ENCODE measurements at places on chromosomes 13 and 19.

GRCh38 chr19:13997631-13997962 lies 8.5 kb downstream of the RFX1 start:
- DNase-seq: no peak

DNA sequence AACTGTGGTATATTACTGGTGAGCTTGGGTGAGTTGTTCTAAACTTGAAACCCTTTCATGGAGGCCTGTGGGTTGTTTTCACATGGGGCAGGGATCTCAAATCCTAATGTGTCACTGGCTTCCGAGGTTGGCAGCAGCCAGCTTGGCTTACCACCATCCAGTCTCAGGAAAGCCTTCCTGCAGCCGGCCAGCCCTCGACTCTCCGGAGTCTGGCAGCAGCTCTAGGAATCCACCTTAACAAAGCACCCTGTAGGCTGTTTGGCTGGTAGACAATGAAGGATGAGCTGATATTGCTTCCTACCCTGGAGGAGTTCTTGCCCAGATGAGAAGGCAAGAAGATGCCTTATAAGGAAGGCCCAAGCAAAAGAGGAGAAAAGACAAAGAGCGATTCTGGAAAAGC lies 188.3 kb downstream of the KLF12 start:
- DNase-seq: no peak

GRCh38 chr19:49851456-49852259 lies 699 bp downstream of the PTOV1 start:
- DNase-seq: no peak

GRCh38 chr13:37701972-37702371 lies 103.4 kb upstream of the POSTN start:
- no peak for DNase-seq

DNA sequence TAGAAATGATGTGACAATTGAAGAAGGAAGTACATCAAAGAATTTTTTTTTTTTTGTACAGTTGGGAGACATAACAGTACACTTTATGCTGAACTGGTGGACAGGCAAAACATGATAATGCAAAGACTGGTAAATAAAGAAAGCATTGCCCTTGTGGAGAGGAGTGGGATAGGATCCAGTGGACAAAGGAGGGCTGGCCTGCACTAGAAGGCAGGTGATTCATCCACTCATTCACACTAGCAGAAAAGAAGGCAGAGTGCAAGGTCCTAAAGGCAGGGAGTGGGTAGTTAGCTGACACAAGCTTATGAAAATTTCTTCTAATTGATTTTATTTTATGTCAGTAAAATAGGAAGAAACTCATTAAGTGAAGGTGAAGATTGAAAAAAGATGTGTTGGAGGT lies 17.6 kb upstream of the NALCN start:
- DNase-seq: no peak

- DNase-seq: no peak
Measured at GRCh38 chr19:55626350-55626749, 2.0 kb upstream of the ZNF784 start.

- no peak for DNase-seq
Measured at GRCh38 chr13:32659736-32660135, 73.5 kb downstream of the PDS5B start.

DNA sequence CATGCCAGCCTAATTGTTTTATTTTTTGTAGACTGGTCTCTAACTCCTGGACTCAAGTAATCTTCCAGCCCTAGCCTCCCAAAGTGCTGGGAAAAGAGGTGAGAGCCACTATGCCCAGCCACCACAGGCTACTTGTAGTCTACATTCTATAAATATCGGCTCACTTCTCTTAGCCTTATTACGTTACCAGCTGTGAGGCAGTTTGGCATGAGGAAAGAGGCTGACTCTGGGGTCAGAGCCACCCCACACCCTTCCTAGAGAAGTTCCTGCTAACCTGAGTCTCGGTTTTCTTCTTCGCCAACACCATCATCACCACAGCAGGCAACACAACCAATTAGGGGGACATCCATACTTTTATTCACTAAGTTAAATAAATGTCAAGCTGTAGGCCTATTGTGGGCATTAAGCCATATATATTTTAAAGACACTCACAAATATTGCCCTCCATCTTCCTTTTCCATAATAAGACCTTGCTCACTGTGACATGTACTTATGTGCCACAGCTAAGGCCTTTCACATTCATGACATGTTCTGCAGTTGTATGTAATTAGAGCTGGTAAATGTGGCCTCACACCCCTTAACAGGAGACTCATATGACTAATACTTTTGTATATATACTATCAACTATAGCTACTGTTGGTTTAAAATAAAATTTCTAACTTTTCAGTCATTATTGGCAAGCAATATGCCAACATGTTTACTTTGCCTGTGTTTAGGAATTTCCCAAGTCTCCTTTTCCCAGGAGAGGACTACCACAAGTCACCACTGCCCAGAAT lies 5.7 kb downstream of the SLC25A30 start:
- no peak for DNase-seq

GRCh38 chr13:106651442-106651841 lies 83.5 kb upstream of the ARGLU1 start:
- no peak for DNase-seq

DNA sequence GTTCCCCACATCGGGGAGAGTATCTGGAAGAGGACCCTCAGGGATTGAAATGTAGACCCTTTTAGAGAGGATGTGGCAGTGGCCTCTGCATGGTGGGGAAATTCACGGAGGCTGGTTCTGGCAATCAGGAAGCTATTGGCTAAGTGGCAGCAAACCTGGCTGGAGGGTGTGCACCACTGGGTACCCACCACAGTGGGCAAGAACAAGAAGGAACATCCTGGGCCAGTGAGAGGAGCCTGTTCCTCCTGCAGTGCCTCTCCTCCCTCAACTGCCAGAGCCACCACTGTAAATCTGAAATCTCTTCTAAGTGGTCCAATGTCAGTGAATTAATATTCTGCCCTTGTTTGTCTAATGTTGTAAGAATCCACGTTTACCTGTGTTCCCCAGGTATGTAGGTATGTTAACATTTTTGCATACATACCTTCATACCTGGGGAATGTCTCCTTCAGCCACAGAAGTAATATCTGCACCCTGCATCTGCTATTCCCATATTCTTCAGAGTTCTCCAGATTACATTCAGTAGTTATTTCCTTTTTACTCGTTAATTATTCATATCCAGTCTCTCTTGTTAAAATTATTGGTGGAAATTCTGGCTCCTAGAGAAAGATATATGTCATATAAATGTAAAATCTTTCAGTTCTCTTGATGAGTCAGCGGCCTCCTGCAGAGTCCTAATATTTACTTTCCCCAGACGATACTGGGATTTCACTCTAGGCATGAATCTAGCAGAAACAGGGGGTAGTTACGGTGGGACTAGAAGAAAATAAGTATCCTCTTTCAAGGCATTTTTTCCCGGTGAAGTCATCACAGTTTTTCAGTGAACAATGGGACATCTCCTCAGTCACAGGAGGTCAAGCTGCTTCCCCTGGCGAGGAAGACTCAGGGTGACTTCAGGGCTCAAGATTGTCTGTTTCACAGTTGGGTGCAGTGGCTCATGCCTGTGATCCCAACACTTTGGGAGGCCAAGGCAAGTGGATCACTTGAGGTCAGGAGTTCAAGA lies 148.3 kb downstream of the MYO16 start:
- DNase-seq: no peak

DNA sequence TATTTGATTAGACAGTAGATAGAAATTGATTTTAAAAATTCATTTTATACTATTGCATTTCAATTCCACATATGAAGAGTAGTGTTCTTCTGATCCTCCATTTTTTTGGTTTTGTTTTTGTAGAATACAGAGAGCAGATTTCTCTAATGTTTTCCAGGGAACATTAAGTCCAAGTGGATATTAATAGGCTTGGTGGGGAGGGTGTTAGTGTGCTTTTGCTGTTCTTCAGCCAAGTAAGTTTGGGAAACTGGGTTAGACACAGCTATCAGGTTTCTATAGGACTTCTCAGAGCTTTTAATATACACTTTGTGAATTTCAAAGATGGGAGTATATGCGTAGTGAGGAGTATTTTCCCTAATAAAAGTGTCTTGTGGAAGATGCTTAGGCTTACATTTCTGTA lies 21.8 kb downstream of the NAA16 start:
- no peak for DNase-seq

DNA sequence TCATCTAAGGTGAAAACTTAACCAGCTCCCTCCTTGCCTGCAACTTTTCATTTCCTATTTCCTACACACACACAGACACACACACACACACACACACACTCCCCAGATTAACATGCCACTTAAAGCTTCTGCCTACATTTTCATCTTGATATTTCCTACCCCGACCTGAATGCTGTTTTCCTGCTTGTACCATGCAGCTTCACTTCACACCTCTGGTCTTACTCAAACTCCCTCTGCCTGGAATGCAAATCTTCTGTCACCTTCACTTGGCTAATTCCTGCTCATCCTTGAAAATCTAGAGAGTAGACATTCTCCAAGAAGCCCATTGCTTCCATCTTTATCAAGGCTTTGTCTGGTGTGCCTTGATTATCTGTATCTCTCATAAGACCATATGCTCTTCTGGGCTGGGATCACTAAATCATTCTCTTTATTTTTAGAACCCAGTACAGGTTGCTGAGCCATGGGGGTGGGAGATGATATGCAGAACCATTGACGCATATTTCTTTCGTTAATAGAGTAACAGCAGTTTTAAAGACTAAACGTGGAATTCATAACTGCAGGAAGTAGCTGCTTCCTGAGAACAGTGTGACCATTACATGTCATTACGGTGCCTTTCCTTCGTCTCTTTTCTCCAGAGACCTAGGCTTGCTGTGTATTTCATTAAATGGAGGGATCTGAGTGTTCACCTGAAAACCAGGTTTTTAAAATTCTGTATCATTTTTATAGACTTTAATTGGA lies 37.7 kb downstream of the CNMD start:
- no peak for DNase-seq

DNA sequence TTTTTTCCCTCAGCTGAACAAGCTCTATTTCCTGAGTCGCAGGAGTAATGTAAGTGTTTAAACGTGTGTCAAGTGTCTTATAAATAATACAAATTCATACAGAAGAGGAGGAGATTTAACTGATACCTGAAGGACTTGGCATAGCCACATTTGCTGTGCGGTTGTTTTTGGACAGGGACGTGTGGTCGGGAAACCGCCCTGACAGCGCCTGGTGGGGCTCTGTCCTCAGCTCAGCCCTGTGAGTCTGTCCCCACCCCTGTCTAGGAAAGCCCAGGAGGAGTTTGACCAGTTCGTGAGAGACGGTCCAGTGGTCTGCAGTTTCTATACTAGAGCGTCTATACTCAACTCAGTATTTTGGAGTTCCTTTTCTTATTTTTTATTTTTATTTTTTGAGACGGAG lies 16.7 kb downstream of the ZIC2 start:
- DNase-seq: no peak

GRCh38 chr13:112963641-112964040 lies 5.4 kb upstream of the MCF2L start:
- DNase-seq: no peak

DNA sequence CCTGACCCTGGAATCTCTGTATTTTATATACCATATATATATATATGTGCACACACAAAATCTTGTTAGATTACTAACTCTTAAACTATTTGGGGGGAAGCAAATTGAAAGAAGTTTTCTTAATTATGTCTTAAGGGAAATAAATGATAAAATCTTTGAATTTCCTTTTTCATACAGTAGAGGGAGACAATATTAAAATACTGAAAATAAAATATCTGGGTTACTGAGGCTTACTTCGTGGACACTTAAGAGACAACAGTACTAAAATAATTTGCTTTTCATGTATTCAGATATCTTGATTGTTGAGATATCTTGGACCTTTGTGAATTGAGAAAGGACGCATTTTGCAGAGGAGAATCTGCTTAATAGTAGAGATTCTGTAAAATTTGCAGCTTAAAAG lies 17.0 kb downstream of the SUGT1 start:
- no peak for DNase-seq

DNA sequence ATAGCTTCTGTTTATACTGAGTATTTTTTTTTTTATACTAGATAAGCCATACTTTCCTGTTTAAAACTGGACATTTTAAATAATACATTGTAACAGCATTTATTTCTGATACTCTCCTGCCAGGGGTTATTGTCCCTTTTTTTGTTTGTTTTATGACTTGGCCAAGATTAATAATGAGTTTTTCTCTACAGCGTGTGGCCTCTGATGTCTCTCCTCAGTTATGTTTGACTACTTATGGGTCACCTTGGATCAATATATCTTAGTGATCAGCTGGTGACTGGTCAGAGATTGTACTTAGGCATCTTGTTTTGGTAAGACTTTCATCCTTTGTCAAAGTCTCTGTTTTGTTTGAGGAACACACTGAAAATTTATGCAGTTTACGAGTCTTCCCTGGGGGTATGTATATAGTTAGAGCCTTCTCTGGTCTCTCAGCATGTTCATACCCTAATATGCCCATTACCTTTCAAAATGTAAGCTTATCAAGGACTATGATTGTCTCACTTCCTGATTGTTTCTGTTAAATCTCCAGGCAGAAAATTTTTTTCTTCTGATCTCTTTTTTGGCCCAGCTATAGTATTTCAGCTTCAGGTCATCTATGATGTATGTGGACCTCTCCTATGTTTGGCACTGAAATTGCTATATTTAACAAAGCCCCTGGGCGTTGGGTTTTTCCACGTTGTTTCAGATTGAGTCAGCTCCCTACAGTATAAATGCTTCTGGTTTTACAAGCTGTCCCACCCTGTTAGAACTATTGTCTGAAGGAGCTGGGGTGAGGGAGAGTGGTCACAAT lies 87.9 kb downstream of the URI1 start:
- no peak for DNase-seq

- no peak for DNase-seq
Measured at GRCh38 chr13:27450921-27451471, 632 bp upstream of the MTIF3 start.

DNA sequence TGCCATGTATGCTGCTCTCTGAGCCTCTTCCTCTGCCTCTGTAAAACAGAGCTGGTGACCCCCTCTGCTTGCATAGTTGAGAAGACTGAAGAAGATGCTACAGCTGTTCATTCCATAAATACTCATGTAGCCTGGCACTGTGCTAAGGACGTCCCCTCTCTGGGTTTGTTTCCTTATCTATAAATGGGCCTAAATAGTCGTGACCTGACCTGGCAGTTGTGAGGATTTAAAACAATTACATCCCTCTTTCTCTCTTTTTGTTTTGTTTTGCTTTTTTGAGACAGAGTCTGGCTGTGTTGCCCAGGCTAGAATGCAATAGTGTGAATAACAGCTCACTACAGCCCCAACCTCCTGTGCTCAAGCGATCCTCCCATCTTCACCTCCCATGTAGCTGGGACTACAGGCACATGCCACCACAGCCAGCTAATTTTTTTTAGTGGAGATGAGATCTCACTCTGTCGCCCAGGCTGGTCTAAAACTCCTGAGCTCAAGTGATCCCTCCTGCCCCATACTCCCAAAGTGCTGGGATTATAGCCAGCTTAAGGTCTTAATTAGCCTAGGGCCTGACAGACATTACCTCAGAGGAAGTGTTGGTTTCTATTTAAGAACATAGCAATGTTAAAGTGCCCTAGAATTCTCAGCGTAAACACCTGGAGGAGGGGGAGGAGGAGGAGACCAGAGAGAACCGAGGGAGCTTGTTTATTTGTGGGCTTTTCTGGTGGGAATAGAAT lies 4.6 kb downstream of the WDR62 start:
- DNase-seq: no peak

GRCh38 chr13:67696775-67697174 lies 466.6 kb upstream of the PCDH9 start:
- no peak for DNase-seq

GRCh38 chr19:42149447-42150202 lies 17.4 kb upstream of the POU2F2 start:
- DNase-seq: no peak

- DNase-seq: no peak
Measured at GRCh38 chr19:52336117-52336790, at the start of gene ZNF610. TSS of gene ZNF610 (plus strand) at chr19:52336243. CDS start at chr19:52349173, 12,930 bp downstream.

GRCh38 chr13:70051531-70051930 lies 56.1 kb upstream of the ATXN8OS start:
- DNase-seq: no peak

Data from Panc1 (cell line).